ENCODE measurements at places on chromosomes 1 and 21.
A peak's percentile ranks its signal among the peaks of the same experiment; 100 is the strongest.

- no peak for DNase-seq
Observed at GRCh38 chr1:182527680-182528079, 61.4 kb downstream of the RNASEL start.

DNA sequence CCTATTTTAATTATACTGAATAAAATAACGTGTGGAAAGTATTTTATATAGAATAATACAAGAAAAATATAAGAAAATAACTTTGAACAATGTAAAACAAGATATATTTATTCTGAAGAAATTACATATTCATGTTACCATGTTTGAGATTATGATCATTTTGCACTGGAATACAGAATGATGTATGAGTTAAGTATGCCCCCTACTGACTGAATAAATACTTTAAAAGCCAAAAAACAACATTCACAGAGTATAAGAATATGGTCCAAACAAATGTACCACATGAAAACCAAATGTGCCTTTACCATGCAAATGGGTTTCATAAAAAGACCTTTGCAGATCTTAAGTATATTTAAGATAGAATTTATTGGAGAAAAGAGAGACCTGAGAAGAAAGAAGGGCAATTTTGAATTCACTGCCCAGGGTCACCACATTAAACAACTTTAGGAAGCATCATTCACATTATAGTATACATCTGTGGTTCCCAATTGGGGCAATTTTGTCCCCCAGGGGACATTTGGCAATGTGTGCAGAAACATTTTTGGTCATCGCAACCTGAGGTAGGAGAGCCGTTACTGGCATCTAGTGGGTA, 136.6 kb upstream of the GFI1 start:
- DNase-seq = no peak

DNA sequence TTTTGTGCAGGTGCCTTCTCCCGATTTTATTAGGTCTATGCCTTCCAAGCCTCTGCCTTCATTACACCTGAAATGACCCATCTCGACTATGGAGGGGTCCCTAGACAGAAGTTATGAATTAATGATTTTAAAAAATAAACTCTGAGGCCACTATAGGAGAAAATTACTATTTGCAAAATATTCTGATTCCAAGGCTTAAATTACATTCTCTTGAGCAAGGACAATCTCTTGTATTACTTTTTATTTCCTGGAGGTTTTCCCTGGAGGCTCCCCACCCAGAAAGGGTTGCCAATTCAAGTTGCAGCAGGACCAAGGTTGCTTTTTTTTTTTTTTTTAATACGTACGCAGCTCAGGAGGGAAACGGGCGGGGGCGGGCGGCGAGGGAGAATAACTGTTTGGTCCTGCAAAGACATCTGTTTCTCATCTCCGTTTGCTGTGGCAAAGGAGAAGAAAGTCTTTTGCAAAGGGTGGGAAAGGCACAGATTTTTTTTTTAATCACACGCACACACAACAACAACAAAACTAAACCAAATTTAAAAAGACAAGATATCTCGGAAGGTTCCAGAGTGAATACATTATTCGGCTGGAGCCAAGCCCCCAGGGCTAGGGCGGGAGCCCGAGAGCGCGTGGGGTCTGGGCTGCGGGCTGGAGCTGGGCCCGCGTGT, 618 bp upstream of the SERTAD4 start:
- no peak for DNase-seq

DNA sequence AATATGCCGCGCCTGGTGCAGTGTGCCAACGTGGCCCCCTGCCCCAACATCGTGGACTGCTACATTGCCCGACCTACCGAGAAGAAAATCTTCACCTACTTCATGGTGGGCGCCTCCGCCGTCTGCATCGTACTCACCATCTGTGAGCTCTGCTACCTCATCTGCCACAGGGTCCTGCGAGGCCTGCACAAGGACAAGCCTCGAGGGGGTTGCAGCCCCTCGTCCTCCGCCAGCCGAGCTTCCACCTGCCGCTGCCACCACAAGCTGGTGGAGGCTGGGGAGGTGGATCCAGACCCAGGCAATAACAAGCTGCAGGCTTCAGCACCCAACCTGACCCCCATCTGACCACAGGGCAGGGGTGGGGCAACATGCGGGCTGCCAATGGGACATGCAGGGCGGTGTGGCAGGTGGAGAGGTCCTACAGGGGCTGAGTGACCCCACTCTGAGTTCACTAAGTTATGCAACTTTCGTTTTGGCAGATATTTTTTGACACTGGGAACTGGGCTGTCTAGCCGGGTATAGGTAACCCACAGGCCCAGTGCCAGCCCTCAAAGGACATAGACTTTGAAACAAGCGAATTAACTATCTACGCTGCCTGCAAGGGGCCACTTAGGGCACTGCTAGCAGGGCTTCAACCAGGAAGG, 4.3 kb downstream of the GJB3 start:
- DNase-seq = no peak

GRCh38 chr1:175287377-175287776, 94.8 kb upstream of the KIAA0040 start:
- DNase-seq = peak; percentile 88
